Activated CD8-positive, alpha-beta T cell treated with anti-CD3 and anti-CD28 coated beads, Interleukin-2, amount 10 ng/mL, durations not matched to agents 7 days and 5 days (primary cell): ENCODE measurements at places on chromosomes 2 and 18.

GRCh38 chr2:69753659-69754363, 11.9 kb downstream of the ANXA4 start:
- no peak for DNase-seq

GRCh38 chr2:105697781-105698449, 46.8 kb upstream of the NCK2 start:
- no peak for DNase-seq

- DNase-seq = no peak
Observed at GRCh38 chr18:26705757-26706156, 157.4 kb upstream of the KCTD1 start.

- no peak for DNase-seq
Observed at GRCh38 chr2:11417946-11418585, 47.9 kb downstream of the E2F6 start.

DNA sequence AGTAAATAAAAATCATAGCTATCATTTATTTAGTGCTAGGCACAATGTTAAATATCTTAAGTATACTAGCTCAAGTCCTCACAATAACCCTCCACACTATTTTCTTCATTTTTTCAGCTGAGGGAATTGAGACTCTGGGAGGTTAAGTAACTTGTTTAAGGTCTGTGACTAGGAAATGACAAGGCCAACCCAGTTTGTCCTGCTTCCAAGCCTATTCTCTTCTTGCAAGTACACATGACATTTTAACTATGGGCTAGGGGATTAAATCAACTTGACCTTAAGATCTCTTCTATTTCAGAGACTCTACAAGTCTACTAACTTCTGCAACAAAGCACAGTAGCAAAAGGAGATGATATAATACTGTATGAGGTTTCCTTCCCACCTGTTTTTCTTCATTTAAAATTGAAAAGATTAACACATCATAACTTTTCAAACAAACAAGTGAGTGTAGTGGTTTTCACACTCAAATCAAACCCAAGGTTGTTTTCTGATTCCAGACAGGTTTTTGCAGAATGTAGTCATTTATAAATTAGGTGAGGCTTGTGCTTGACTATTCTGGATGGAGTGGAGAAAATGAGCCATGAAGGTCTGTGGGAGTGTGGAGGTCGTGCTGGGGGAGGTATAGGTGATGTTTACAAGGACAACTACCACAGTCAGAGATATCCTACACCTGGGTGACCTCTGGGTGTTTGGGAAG, 57.0 kb downstream of the CD28 start:
- no peak for DNase-seq

DNA sequence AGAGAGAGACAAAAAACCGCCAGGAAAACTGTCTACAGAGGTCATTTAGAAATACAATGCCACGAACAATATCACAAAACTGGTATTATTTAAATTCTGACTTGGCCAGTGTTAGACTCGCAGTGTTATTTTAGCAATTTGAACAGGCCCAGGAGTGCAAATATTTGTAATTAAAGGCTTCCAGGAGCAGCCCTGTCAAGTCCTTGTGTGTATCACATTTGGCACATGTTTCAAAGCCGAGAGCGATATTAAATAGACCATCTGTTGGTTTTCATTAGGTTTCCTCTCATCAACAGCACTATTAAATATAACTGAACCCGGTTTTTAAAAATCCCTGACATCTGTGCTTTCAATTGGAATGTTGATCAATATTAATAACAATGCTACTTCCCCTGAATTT, 656.9 kb downstream of the TSN start:
- DNase-seq = no peak

DNA sequence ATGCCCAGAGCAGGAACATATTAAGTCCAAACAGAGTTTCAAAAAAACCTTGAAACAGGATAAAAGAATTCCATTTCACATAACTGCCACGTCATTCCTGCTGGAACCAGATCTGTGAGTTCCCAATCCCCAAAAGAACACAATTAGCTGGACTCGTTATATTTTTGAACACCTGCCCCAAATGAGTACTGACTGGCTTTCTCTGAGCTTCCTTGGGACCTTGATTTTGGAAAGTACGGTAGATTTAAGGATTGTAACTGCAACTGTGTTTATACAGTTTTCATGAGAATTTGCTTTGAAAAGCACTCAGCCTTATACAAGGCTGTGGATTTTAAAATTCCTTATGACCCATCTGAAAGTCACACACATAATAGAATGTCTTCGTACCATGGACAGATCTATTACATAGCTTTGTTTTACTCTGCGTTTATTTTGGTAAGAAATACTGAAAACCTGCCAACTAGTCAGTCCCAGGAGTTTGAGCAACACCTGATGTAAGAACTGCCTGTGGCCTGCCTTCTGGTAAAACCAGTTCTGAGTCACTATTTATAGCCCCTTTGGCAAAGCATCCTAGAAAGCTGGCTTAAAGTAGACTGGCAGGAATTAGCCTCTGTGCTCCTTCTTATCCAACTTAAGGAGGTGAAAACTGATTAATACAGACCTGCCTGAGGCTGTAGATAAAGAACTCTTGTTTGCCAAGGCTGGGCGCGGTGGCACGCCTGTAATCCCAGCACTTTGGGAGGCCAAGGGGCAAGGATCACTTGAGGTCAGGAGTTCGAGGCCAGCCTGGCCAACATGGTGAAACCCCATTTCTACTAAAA, 48.1 kb downstream of the MERTK start:
- no peak for DNase-seq

- DNase-seq = no peak
Observed at GRCh38 chr2:207394812-207395534, 134.8 kb upstream of the CREB1 start.

DNA sequence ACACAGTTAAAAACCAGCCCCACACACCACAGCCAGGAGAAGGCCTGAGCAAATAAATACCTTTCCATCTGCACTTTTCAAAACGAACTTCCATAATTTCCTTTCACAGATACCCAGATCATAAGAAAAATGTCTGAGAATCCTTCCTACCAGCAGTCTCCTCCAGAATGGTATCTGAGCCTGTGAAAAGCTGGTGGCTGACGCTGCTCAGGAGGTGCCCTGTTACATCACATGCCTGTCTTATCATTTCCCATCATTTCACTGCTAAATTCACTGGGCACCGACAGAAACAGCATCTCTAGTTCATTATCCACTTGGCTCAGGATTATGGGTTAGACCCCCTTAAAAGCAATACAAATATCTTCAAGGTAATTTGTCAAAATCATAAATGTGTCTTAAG, 4.4 kb downstream of the CRACDL start:
- DNase-seq = no peak

GRCh38 chr18:74453016-74453566, 4.0 kb downstream of the DIPK1C start:
- no peak for DNase-seq

GRCh38 chr2:144519934-144520731, at the start of gene ZEB2:
ZEB2 (minus strand) TSS chr2:144520119; CDS start chr2:144517350, 2,769 bp downstream.
- peak; percentile 61 for DNase-seq

DNA sequence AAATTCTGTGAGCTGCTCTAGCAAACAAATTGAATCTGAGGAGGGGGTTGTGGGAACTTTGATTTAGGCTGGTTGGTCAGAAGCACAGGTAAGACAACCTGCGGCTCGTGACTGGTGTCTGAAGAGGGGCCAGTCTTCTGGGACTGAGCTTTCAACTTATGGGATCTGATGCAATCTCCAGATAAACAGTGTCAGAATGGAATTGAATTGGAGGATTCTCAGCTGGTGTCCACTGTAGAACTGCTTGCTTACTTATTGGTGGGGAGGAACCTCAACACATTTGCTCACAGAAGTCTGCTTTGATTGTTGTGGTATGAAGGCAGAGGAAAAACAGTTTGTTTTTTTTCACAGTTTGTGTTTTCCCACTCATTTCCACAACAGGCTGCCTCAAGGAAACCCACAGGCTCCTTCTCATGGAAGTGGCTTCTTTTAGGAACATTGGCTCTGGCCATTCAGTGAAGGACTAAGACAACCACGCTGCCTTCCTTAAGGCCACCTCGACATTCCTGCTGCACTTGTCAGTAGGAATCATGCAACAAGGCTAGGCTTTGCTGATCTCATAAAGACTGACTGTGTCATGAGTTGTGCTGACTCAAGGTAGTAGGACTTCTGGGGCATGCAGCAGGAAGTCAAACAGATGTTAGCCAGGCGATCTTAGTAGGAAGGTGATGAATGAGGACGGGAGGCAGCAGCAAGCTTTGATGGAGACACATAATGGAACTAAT, 104.7 kb downstream of the TSN start:
- no peak for DNase-seq

DNA sequence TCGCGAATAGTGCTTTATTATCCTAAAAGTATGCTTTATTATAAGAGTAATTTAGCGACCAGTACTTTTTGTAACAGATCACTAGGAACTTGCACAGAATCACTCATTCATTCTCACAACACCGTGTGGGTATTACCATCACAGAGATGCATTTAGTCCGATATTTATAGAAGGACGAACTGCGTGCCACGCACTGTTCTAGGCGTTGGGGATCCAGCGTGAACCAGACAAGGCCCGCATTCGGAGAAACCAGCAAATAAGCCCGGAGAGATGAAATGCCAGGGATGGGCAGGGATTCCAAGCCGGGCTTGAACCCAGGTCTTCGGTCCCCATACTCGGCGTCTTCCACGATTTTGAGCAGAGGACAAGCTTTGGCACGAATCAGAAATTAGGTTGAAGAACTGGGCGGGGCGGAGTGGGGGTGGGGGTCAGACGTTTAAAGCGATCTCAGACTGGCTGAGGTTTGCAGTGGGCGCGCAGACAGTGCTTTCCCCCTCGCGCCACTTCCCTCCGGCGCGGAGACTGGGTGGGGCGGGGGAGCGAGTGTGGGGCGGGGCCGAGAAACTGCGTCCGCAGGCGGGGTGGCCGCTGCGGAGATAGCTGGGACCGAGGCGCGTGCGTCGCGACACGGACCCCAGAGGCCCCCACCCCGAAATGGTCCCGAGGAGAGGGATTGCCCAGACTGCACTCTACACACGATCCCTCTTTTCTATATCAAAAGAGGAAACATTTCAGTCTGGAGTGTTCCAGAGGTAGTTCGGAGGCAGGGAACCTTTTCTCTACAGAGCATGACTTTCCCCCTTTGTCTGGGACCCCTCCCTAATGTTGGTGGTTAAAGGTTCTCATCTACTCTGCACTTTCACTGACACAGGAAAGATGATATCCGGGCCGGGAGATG, 1.1 kb upstream of the CXCR4 start:
- peak; percentile 94 for DNase-seq

DNA sequence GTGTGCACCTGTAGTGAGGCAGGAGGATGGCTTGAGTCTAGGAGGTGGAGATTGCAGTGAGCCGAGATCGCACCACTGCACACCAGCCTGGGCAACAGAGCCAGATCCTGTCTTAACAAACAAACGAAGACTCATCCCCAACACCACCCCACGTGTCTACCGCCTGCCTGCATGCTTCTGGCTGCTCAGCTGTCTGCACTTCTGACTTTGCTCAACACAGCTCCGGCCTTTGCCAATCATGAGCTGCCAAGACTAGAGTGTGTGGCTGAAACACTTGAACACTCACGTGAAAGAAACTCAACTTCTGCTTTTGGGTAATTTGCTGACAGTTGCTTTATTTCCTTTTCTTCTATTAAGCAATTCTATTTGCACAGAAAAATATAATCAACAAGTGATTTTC, 32.1 kb upstream of the SP3 start:
- DNase-seq = no peak

- no peak for DNase-seq
Observed at GRCh38 chr18:33839452-33840211, 261.6 kb downstream of the ASXL3 start.

- no peak for DNase-seq
Observed at GRCh38 chr18:64234321-64234720, 85.4 kb upstream of the LINC00305 start.

DNA sequence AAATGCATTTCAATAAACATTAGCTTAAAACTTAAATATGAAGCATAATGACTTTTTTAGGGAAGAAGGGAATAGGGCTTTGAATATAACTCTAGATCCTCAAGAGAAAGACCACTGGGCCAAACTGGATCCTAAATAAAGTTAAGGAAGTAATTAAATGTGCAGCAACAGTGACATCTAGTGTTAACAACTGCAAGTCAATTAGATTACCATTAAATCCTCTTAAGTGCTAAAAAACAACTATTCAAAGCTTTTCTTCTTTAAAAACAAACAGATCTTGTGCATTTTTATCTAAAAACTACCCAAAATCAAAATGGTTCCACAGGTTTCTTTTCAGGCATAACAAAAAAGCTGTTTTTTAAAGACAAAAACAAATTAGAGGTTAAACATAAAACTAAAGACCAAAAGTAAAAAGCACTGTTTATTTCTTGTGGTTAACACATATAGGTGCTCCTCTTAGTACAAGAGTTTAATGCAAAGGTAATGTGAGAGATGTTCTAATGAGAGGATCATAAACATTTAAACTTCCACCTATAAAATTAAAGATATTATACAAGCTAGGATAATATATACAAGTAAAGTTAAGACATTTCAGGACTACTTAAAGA, 111.4 kb downstream of the THADA start:
- DNase-seq = no peak
